ENCODE measurements at places on chromosomes 1 and 21.
A peak's percentile ranks its signal among the peaks of the same experiment; 100 is the strongest.

- peaks cover 7% of the 10 kb centered on the region for H3K4me1 ChIP-seq
- H3K4me3 ChIP-seq, result peak within 1 kb of the TSS; percentile 86
- peaks cover 20% of the 10 kb centered on the region for H3K27me3 ChIP-seq
- no peaks in the 10 kb centered on the region for H3K36me3 ChIP-seq
- peak within 1 kb of the TSS; percentile 27 for H3K27ac ChIP-seq
- DNase-seq, result peak; percentile 59
These were observed at the start of gene KIF17 for GRCh38 chr1:20717452-20718342. KIF17 (minus strand) TSS chr1:20718007; CDS start chr1:20717706, 301 bp downstream.

GRCh38 chr1:213550804-213551203 lies 437.0 kb upstream of the PROX1 start:
- H3K27ac ChIP-seq, result no peak overlapping the region
- H3K4me3 ChIP-seq, result no peak overlapping the region
- DNase-seq, result no peak

DNA sequence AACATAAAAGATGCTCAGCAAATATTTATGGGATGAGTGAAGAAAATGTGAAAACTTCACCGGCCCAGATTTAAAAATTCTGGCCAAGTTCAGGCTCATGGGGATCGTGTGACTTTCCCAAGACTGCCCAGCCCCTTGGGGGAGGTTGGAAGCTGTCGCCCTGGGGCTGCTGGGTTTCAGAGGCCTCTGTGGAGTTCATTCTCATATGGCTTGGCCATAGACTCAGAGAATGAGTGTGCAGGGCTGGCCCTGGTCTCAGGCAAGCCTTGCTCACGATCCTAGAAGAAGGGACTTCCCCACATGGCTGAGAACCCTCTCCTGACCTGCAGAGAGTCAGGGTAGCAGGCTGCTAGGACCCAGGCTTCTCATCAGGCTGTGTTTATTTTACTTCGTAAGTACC lies 24.6 kb downstream of the PADI2 start:
- H3K27ac ChIP-seq, result no peak overlapping the region
- peaks cover 32% of the 10 kb centered on the region for H3K27me3 ChIP-seq
- no peak for DNase-seq
- H3K36me3 ChIP-seq, result no peaks in the 10 kb centered on the region

DNA sequence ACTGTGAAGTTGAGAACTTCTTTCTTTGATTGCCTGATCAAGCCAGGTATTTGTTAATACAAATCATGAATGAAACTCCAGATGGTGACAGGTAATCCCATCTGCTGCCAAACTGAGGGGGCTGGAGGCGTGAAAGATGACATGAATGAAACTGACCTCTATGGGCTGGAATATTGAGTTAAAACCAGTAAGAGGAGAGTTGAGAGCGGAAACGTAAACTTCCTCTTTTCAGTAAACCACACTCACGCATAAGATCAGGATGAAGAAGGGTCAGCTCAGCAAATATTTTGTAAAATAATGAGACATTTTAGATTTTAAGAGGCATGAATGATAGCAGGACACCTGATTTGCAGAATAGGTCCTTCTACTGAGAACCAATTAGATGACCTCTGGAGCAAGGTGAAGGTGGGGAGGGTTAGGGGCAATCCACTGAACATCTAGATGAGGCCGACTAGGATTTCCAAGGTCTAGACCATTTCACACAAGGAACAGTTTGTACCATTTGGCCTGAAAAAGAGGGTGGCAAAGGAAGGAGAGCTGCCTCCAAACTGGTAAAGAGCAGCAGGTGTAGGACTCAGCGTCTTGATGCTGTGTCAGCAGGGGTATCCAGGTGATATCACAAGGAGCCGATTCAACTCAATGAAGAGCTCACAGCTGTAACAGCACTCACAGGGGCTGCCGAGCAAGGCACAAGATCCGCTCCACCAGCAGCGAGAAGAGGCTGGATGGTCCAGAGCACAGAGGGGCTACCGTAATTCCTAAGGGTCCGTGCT lies 132.6 kb downstream of the NTPCR start:
- no peak for DNase-seq
- H3K4me1 ChIP-seq, result peaks cover 2% of the 10 kb centered on the region
- no peaks in the 10 kb centered on the region for H3K27me3 ChIP-seq
- H3K27ac ChIP-seq, result no peak overlapping the region
- peaks cover 6% of the 10 kb centered on the region for H3K36me3 ChIP-seq
- no peak overlapping the region for H3K4me3 ChIP-seq
